Right cardiac atrium (tissue), 5 donors: ENCODE measurements at places on chromosomes 6 and 20. TPM values are rescaled to one million over a fixed set of nuclear protein-coding genes. Genes with fewer than 3 reads are reported as not detected.

ADA gene
- polyA plus RNA-seq: 12.4 TPM

MCHR2 gene
- polyA plus RNA-seq: not detected

GPLD1 gene
- polyA plus RNA-seq: 0.52 TPM

TINAG gene
- polyA plus RNA-seq: 0.09 TPM

SIRPB2 gene
- 1.8 TPM for polyA plus RNA-seq

CST9L gene
- polyA plus RNA-seq: not detected

ADGRF4 gene
- polyA plus RNA-seq: 0.09 TPM

CLIC1 gene
- 116 TPM for polyA plus RNA-seq

PROKR2 gene
- polyA plus RNA-seq: not detected

TMEM242 gene
- polyA plus RNA-seq: 12.3 TPM

BFSP1 gene
- polyA plus RNA-seq: 0.59 TPM

LHFPL5 gene
- polyA plus RNA-seq: not detected

HUS1B gene
- not detected for polyA plus RNA-seq

SLC44A4 gene
- 0.05 TPM for polyA plus RNA-seq

ATG5 gene
- polyA plus RNA-seq: 11.2 TPM

EHMT2 gene
- 15.7 TPM for polyA plus RNA-seq

ZNF831 gene
- 0.05 TPM for polyA plus RNA-seq

SMPDL3A gene
- polyA plus RNA-seq: 6.9 TPM

CST4 gene
- not detected for polyA plus RNA-seq

CRISP2 gene
- not detected for polyA plus RNA-seq

TRIM40 gene
- not detected for polyA plus RNA-seq

OOEP gene
- polyA plus RNA-seq: not detected

POU3F2 gene
- polyA plus RNA-seq: 0.05 TPM

ZNF311 gene
- polyA plus RNA-seq: 0.63 TPM

SLC2A10 gene
- 4.6 TPM for polyA plus RNA-seq

PXDC1 gene
- polyA plus RNA-seq: 23.7 TPM

EFCAB8 gene
- not detected for polyA plus RNA-seq

C6orf141 gene
- 0.72 TPM for polyA plus RNA-seq

GNRH2 gene
- 0.75 TPM for polyA plus RNA-seq
